Stimulated activated CD4-positive, alpha-beta T cell treated with anti-CD3 and anti-CD28 coated beads, Interleukin-4, amount 100 ng/mL, for 4 hours (primary cell): ENCODE measurements at places on chromosomes 5 and 9.

- no peak for DNase-seq
Measured at GRCh38 chr5:147188200-147189108, 46.4 kb upstream of the STK32A start.

GRCh38 chr9:72424131-72424530, 59.1 kb upstream of the ZFAND5 start:
- DNase-seq: no peak

GRCh38 chr5:175642998-175643397, 14.9 kb upstream of the HRH2 start:
- no peak for DNase-seq

GRCh38 chr5:298737-299125, 22.8 kb upstream of the AHRR start:
- DNase-seq: no peak

DNA sequence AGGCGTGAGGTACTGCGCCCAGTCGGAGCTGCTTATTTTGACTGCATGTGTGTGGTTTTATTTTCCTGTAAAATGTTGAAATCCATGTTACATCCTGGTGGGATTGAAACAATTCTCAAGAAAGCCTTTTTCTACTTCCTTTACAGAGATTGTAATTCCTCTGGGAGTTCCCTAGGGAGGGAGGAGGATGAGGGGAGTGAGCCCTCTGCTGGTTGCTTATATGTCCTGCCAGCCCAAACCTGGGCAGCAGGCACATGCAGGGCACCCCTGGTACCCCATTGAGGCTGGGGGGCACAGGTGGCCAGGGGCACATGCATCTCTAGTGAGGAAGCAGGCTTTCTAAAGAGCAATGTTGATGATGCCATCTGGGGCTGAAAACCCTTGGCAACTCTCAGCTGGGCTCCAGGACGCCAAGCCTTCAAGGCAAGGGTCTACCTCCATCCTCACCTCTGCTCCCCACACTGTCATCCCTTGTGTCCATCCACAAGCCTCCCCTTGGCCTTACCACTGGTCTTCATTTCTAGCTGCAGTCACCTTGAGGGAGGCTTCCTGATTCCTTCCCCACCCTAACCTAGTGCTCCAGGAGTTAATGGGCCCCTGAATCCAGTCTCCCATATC, 84.7 kb upstream of the TNFSF8 start:
- no peak for DNase-seq

DNA sequence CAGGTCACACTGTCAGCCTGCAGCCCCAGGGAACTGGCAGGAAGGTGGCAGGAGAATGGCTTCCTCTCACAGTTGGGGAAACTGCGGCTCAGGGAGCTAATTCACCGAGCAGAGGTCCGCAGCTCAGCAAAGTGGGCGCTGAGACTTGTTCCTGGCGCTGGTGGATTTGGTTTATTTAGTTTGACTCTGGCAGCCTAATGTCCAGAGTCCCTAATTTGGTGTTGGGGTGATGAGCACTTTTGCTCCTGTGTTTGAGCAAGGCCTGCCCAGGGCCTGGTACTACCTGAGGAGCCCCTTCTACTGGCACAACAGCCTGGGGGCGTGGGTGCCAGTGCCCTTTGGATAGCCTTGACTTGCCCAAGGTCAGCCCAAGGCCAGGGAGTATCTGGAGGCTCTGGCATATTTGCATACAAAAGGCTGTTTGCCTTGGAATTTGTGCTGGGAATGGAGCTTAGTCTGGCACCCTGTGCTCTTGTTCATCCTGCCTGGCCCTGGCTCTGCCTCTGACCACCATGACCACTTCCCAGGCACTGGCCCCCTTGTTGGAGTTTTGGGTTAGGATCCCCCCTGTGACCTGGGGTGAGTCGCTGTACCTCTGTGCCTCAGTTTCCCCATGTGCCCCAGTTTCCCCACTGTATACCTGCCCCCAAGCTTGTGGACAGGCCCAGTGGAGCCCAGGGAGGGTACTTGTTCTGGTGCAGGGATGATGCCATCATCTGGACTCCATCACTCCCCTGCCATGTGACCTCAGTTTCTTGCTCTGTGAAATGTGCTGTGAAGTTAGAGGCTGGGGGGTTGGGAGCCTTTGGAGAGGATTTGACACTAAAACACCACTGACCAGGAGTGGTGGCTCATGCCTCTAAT, 1.4 kb downstream of the SUSD3 start:
- DNase-seq: no peak

DNA sequence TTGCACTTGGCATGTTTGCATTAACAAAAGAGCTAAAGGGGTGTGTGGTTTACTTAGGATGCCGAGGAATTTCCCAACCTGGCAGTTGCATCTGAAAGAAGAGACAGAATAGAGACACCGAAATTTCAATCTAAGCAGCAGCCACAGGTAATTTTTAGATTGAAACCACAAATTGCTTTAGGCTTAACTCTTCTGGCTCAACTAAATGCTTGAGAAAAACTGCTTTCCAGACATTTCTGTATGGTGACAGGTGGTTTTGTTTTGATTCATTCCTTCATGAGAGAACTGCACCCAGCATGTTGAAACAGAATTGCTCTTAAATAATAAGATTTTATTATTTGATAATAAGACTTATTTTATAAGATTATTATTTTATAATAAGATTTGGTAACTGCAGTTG, 21.5 kb downstream of the SECISBP2 start:
- DNase-seq: no peak

GRCh38 chr5:80154749-80155148, 101.1 kb downstream of the SERINC5 start:
- DNase-seq: no peak

- no peak for DNase-seq
Measured at GRCh38 chr5:94815313-94816039, 197.0 kb downstream of the SLF1 start.

GRCh38 chr5:173989432-173990082, 587 bp downstream of the C5orf47 start:
- DNase-seq: no peak

DNA sequence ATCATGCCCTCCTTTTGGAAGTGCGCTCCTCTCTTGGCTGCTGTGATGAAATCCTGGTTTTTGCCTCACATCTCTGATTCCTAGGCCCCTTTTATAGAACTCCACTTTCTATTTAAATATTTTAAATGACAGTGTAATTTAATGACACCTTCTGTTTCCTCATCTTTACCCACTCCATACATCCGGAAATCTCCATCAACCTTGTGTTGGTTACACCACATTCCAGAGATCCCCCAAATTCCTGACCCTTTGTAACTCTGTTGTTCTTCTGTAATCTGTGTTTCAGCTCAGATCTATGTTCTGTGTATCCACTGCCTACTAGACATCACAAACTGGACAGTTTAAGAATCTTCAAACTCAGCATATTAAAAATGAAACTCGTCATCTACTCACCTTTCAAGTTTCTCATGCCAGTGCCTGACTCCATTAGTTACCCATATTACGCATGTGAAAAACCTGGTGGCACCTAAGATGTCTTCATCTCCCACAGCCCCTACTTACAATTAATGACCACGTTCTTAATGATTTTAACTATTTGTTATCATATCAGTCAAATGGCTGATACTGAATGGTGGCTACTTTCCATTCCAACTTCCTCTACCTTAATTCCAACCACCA, 25.1 kb downstream of the PARP8 start:
- no peak for DNase-seq

- no peak for DNase-seq
Measured at GRCh38 chr9:6634444-6634843, 11.1 kb downstream of the GLDC start.

GRCh38 chr5:122835681-122836080, 9.7 kb upstream of the SNX24 start:
- no peak for DNase-seq

DNA sequence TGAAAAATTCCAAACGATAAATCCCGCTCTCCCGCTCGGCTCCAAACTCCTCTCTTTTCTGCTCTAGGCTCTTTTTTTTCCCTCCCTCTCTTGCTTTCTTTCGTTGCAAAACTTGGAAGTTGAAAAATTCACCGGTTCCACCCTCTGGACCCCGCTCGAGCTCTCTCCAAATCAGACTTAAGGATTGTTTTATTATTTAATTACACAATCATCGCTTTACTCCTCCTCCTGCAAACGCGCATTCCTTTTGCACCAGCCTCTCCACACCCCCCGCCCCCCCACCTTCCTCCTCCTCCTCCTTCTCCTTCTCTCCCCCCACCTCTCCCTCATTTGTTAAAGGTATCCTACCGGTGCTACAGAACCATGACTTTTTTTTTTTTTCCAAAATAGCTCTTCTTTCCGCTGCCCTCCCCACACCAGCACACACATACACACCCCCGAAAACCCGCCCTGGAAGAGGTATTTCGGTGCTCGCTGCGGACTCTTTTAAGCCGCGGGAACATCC, 535 bp upstream of the NFIB start:
- no peak for DNase-seq

DNA sequence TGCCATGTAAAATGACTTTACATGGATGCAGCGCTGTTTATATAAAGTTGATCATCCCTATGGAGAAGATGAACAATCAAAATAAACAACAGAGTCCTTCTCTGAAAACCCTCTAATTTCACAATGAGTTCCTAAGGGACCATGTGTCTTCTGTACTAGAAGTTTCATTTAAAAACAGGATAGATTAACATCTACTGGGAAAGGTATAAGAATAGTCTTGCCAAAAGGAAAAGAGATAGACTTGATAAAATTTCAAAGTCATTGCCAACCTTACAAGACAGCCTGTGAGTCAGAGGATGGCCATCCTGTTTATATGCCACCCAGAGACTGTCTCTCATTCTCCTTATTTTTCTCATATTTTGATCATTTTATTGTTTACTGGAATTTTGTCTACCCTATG, 367.1 kb upstream of the PDE4D start:
- DNase-seq: no peak

GRCh38 chr9:136295542-136296433, 8.1 kb downstream of the CCDC187 start:
- DNase-seq: no peak
